ENCODE measurements at places on chromosomes 6 and 20.

- peak; percentile 19 for DNase-seq
Observed at GRCh38 chr6:14079433-14079832, 38.1 kb upstream of the CD83 start.

- DNase-seq: no peak
Observed at GRCh38 chr6:150008588-150008987, 16.7 kb downstream of the RAET1L start.

GRCh38 chr6:50831186-50831585, 12.5 kb downstream of the TFAP2B start:
- DNase-seq: no peak

DNA sequence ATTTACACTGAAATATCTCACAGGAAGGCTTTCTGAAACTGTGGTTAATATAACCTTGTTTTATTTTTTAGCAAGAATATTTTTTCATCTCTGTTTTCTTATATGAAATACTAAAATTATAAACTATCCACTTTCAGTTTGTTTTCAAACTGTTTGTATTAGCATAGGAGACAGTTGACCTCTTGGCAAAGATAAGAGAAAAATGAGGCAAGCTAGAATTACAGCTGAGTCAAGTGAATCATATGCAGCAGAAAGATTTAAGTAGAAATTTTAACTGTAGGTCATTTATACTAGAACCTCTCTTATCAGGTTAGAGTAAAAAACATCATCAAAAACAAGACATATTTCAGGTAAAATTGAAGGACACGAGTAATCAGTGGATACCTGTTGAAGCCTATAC, 792.6 kb downstream of the PHF3 start:
- DNase-seq: no peak

GRCh38 chr20:56417911-56418310, 5.9 kb downstream of the CASS4 start:
- DNase-seq: no peak

All from stimulated activated CD4-positive, alpha-beta T cell treated with anti-CD3 and anti-CD28 coated beads, Interleukin-4, amount 100 ng/mL, for 48 hours (primary cell).